Uterus (tissue), 4 donors: ENCODE measurements at places on chromosomes 3 and 15. TPM values are rescaled to one million over a fixed set of nuclear protein-coding genes. Genes with fewer than 3 reads are reported as not detected.

SAMD7 gene
- total RNA-seq: not detected

KPNA1 gene
- 42.0 TPM for total RNA-seq

ESYT3 gene
- total RNA-seq: 5.6 TPM

KCNH8 gene
- total RNA-seq: not detected

CX3CR1 gene
- total RNA-seq: 2.1 TPM

ADAMTSL3 gene
- 41.2 TPM for total RNA-seq

PLSCR2 gene
- not detected for total RNA-seq

RARB gene
- total RNA-seq: 11.9 TPM

DNA sequence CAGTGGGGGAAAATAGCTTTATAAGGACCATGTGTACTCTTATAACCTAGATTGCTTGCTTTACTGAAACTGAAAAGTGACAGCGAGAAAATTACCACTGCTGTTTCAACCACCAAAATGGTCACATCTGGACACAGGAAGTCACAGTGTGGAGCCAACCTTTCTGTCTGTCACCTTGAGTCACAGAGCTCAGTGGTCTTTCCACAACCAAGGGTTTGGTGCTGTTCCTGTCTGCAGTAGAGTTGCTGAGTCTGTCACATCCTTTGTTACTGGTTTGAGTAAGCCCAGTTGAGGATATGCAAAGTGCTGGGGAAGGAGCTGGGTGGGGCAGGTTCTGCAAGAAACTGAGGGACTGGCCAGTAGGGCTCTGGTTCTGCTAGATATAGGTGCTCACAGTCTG is 139.1 kb upstream of the EIF1B start:
- no peaks in the 10 kb centered on the region for H3K36me3 ChIP-seq
- H3K4me1 ChIP-seq: no peaks in the 10 kb centered on the region
- no peak overlapping the region for H3K4me3 ChIP-seq
- H3K27ac ChIP-seq: no peak overlapping the region

GRCh38 chr3:55775366-55776154 is 288.5 kb upstream of the WNT5A start:
- no peak overlapping the region for H3K27ac ChIP-seq
- H3K27me3 ChIP-seq: no peaks in the 10 kb centered on the region
- H3K4me1 ChIP-seq: no peaks in the 10 kb centered on the region
- H3K36me3 ChIP-seq: no peaks in the 10 kb centered on the region
- no peak for DNase-seq

- no peak overlapping the region for H3K27ac ChIP-seq
- no peaks in the 10 kb centered on the region for H3K4me1 ChIP-seq
- no peaks in the 10 kb centered on the region for H3K36me3 ChIP-seq
- no peak overlapping the region for H3K4me3 ChIP-seq
- H3K27me3 ChIP-seq: no peaks in the 10 kb centered on the region
Observed at GRCh38 chr15:78341057-78341987, 1.2 kb downstream of the CRABP1 start.

DNA sequence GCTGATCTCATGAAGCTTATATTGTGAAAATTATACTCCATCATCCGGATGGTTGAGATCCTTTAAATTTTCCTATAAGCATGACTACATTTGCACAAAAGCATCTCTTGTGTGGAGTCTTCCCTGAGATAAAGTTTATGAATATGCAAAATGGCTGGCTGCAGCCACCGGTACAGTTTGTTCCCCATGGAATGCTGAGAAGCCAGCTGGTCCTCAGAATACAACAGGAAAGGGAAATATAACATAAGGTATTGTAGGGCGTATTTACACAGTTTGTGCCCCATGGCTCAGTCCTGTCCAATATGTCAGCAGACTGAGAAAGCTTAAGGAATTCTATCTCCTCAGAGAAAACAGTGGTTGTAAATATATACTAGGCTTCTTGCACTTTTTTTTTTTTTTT is 468.6 kb downstream of the CNTN6 start:
- no peaks in the 10 kb centered on the region for H3K36me3 ChIP-seq
- H3K27me3 ChIP-seq: no peaks in the 10 kb centered on the region
- DNase-seq: no peak
- no peak overlapping the region for H3K4me3 ChIP-seq

- no peaks in the 10 kb centered on the region for H3K4me1 ChIP-seq
- peak; percentile 66 for DNase-seq
Observed at GRCh38 chr3:48232734-48233133, 8.2 kb upstream of the ZNF589 start.

- no peak overlapping the region for H3K27ac ChIP-seq
- H3K4me3 ChIP-seq: no peak overlapping the region
- no peaks in the 10 kb centered on the region for H3K4me1 ChIP-seq
Observed at GRCh38 chr3:13891017-13891392, 11.1 kb upstream of the WNT7A start.

DNA sequence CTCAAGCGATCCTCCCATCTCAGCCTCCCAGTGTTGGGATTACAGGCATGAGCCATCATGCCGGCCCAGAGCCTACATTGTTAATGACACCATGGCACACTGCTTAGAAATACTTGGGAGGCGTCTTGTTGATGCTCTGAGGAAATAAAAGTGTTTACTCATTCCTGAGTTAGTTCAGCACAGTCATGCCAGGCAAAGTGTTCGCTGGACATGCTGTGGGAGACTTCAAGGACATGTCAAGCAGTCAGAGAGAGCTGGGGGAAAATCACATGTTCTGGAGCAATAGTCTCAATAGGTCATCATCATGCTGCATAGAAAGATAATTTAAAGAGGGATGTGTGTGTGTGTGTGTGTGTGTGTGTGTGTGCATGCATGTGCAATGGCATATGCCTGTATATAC is 37.5 kb downstream of the TTC23 start:
- H3K36me3 ChIP-seq: no peaks in the 10 kb centered on the region
- no peaks in the 10 kb centered on the region for H3K27me3 ChIP-seq

DNA sequence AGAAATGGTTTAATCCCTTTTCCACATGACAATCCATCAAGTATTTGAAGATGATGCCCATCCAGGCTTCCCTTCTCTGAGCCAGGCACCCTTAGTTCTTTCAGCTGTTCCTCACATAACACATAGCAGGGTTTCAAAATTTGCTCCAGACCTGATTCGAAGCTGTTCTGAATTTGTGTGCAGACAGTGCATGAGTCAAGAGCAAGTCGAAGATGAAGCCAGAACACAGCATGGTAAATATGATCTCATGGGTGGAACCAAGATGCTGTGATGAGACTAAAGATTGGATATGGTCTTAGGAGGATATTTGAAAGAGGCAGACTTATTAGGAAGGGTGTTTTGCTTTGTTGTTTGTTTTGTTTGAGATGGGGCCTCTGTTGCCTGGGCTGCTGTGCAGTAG is 32.6 kb upstream of the PDE8A start:
- no peaks in the 10 kb centered on the region for H3K4me1 ChIP-seq
- H3K27me3 ChIP-seq: no peaks in the 10 kb centered on the region
- DNase-seq: no peak
- H3K27ac ChIP-seq: peak overlapping the region; percentile 21
- no peak overlapping the region for H3K4me3 ChIP-seq

GRCh38 chr3:140187656-140188221 is 252.8 kb downstream of the CLSTN2 start:
- H3K36me3 ChIP-seq: no peaks in the 10 kb centered on the region
- H3K27me3 ChIP-seq: no peaks in the 10 kb centered on the region
- H3K4me3 ChIP-seq: no peak overlapping the region

DNA sequence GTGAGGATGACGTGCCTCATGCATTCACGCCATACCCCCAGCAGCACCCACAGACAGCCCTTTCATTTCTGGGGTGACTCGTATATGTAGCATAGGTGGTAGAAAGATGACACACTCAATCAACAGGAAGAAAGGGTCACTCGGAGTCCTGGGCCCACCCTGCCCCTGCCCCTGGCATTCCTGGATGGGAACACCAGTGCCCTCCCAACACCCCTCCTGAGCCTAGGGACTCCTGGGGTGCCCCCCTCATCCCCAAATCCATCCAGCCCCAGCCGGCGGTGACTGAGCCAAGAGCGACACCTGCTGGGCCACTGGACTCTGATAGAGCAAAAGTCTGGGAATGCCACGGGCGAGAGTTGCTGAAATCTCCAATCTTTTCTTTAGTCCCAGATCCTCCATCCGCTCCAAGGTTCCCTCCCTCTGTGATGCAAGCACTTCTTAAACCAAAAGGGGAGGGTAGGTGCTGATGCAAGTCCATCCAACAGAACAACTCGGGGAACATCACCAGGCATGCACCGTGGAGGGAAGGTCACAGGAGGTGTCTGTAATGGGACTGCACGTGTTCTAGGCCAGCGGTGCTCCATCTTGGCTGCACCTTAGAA is 31.1 kb downstream of the ACAN start:
- H3K4me1 ChIP-seq: no peaks in the 10 kb centered on the region
- H3K27ac ChIP-seq: peak overlapping the region; percentile 13
- no peak overlapping the region for H3K4me3 ChIP-seq
- no peaks in the 10 kb centered on the region for H3K27me3 ChIP-seq
- DNase-seq: peak; percentile 47

GRCh38 chr3:169508426-169508825 is 155.1 kb downstream of the MECOM start:
- no peak for DNase-seq
- no peak overlapping the region for H3K4me3 ChIP-seq
- no peaks in the 10 kb centered on the region for H3K4me1 ChIP-seq
- no peaks in the 10 kb centered on the region for H3K27me3 ChIP-seq
- no peaks in the 10 kb centered on the region for H3K36me3 ChIP-seq
- no peak overlapping the region for H3K27ac ChIP-seq

GRCh38 chr3:33099109-33099645 is 2.2 kb upstream of the GLB1 start:
- no peak overlapping the region for H3K4me3 ChIP-seq
- H3K27ac ChIP-seq: no peak overlapping the region
- H3K4me1 ChIP-seq: no peaks in the 10 kb centered on the region
- no peak for DNase-seq

DNA sequence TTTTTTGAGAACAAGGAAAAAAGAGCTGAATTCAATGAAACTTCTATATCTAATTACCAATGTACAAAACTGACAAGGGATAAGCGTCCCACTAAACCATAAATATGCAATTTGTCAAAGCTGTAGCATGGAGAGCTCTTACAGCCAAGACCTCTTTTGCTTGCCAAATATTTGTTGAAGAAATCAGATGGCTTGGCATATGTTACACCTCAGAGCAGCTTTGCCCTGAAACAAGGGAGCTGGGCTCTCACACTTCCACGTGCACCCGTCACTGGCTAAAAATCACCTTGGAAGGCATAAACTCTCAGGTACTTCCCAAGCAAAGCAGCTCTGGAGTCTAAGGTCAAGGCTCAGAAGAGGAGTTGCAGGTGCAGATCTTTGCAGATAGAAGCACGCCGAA is 324.7 kb upstream of the SLCO3A1 start:
- H3K4me3 ChIP-seq: no peak overlapping the region
- no peak for DNase-seq
- H3K36me3 ChIP-seq: no peaks in the 10 kb centered on the region
- no peak overlapping the region for H3K27ac ChIP-seq
- no peaks in the 10 kb centered on the region for H3K27me3 ChIP-seq

- H3K4me1 ChIP-seq: no peaks in the 10 kb centered on the region
- no peak for DNase-seq
- no peak overlapping the region for H3K4me3 ChIP-seq
- H3K36me3 ChIP-seq: no peaks in the 10 kb centered on the region
- no peak overlapping the region for H3K27ac ChIP-seq
Observed at GRCh38 chr15:69593981-69594966, 141.7 kb downstream of the RPLP1 start.

DNA sequence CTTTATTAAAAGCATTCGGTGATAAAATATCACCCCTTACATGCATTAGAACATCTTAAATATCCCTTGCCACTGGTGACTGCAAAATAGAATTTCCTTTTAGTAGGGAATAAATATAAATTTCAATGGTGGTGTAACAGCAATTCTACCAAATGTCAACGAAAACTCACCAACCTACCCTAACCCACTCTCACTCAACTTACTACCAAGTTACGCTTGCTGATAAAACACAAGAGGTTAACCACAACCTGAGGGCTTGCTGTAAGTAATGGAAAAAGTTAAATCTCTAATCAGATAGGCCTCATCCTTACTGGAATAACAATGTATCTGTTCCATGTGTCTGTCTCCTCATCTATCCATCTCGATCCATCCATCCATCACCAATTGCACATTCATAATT is 274.7 kb downstream of the FOXP1 start:
- no peaks in the 10 kb centered on the region for H3K4me1 ChIP-seq
- no peak for DNase-seq
- H3K27ac ChIP-seq: no peak overlapping the region
- no peaks in the 10 kb centered on the region for H3K36me3 ChIP-seq

- H3K36me3 ChIP-seq: no peaks in the 10 kb centered on the region
- H3K27me3 ChIP-seq: no peaks in the 10 kb centered on the region
- peak within 1 kb of the TSS; percentile 24 for H3K4me3 ChIP-seq
- no peaks in the 10 kb centered on the region for H3K4me1 ChIP-seq
- H3K27ac ChIP-seq: no peak within 1 kb of the TSS
Observed at GRCh38 chr15:40238532-40239403, at the start of gene PAK6. Gene PAK6 (plus strand): TSS chr15:40239063. CDS start chr15:40264786, 25,723 bp downstream.

GRCh38 chr3:48119505-48120193 is 68.6 kb downstream of the CDC25A start:
- no peaks in the 10 kb centered on the region for H3K27me3 ChIP-seq
- peak; percentile 79 for DNase-seq
- peak overlapping the region; percentile 52 for H3K27ac ChIP-seq
- H3K4me1 ChIP-seq: no peaks in the 10 kb centered on the region
- H3K4me3 ChIP-seq: no peak overlapping the region

DNA sequence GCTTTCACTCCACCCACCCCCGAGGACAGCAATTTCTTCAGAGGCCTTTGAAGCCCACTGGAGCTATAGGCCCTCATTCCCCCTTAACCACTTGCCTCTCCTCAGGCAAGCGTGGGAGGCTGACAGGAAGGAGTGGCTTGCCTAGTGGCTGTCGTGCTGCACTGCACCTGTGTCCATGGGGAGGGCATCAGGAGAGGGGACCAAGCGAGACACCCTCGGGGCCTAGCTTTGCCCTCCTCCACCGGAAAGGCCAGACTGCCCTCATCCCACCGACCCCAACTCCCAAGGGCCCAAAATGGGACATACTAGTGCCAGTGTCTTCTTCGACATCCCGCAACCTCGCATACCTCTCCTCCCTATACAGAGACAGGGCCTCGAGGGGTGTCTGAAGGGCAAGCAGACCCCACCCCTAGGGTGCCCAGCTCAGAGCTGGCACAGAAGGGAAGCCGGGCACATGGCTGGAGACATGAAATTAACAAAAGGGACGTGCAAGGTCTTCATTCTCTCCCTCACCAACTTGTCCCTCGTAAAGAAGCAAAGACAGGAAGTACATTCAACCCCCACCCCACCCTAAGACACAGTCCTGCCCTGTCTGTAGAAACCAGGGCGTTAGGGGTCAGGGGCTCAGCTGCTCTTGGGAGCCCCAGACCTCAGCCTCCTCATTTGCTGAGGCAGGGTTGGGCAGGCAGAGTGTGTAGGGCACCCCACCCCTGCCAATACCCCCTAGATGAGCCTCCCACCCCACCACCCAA is 24.3 kb downstream of the VIPR1 start:
- no peak for DNase-seq
- no peak overlapping the region for H3K4me3 ChIP-seq
- H3K4me1 ChIP-seq: no peaks in the 10 kb centered on the region
- no peaks in the 10 kb centered on the region for H3K36me3 ChIP-seq

GRCh38 chr3:147680837-147681483 is 271.8 kb downstream of the ZIC1 start:
- no peaks in the 10 kb centered on the region for H3K36me3 ChIP-seq
- H3K4me1 ChIP-seq: no peaks in the 10 kb centered on the region
- no peaks in the 10 kb centered on the region for H3K27me3 ChIP-seq
- no peak for DNase-seq

GRCh38 chr15:35693286-35693685 is 147.3 kb upstream of the DPH6 start:
- no peak overlapping the region for H3K4me3 ChIP-seq
- peaks cover 12% of the 10 kb centered on the region for H3K4me1 ChIP-seq
- H3K36me3 ChIP-seq: no peaks in the 10 kb centered on the region
- peak overlapping the region; percentile 83 for H3K27ac ChIP-seq
